CD4-positive, alpha-beta T cell treated with Interleukin-1 beta for 1 hour (primary cell): ENCODE measurements at places on chromosomes 2 and 18.
A peak's percentile ranks its signal among the peaks of the same experiment; 100 is the strongest.

DNA sequence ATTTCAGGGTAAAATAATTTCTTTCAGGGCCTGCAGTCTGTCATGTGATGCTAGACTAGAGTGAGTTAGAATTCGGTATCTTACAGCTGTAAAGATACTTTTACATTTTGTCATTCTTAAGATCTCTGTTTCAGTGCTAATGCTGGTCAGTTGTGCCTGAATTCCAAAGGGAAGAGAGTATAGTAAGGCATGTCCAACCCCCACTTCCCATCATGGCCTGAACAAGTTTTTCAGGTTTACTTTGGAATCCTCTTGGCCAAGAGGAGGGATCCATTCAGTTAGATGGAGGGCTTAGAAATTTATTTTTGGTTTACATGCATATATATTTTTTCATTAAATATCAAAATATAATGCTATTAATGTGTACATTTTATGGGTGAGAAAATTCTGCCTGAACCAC, 596.6 kb downstream of the XIRP2 start:
- DNase-seq: no peak

- DNase-seq: no peak
Observed at GRCh38 chr18:1875219-1875618, 696.1 kb downstream of the METTL4 start.

GRCh38 chr2:224155896-224156295, 116.8 kb upstream of the SERPINE2 start:
- no peak for DNase-seq

DNA sequence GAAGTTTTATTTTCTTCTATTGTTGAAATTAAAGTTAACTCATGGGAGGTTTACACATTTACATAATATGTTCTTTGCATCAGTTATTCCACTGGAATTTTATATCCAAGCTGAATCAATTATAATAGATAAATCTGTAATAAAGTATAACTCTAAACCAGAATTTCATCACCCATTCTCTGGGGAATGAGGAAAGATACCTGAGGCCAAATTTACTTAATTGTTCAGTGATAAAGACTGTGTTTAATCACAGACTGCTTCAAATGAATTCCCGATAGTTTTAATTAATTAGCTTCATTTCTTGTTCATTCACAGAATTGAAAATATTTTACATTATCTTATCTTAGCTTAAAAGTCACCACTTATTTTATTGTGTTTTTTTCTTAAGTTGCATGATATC, 562.5 kb downstream of the ERBB4 start:
- no peak for DNase-seq

GRCh38 chr2:12124790-12125189, 378.4 kb downstream of the LPIN1 start:
- no peak for DNase-seq

DNA sequence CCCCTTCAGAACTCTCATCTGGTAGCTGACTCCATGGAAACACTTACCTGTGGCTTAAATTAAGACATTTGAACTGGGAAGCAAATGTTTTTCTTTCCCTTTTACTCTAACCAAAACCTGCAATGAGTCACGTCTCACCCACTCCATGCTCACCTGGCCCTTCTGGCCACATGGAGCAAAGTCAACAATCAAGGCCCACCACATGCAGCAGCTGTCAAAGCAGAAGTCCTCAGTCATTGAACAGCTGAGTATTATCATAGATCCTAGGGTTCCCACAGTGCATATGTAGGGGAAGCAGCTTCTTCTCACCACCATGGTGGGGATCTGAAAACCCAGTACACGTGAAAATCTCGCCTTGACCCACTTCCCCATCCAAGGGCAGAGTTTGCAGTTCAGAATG, 12.3 kb upstream of the MEP1B start:
- no peak for DNase-seq

- no peak for DNase-seq
Observed at GRCh38 chr18:36580266-36580665, 248.5 kb downstream of the TPGS2 start.

- peak; percentile 58 for DNase-seq
Observed at GRCh38 chr2:85853499-85854165, 35.2 kb downstream of the ST3GAL5 start.

DNA sequence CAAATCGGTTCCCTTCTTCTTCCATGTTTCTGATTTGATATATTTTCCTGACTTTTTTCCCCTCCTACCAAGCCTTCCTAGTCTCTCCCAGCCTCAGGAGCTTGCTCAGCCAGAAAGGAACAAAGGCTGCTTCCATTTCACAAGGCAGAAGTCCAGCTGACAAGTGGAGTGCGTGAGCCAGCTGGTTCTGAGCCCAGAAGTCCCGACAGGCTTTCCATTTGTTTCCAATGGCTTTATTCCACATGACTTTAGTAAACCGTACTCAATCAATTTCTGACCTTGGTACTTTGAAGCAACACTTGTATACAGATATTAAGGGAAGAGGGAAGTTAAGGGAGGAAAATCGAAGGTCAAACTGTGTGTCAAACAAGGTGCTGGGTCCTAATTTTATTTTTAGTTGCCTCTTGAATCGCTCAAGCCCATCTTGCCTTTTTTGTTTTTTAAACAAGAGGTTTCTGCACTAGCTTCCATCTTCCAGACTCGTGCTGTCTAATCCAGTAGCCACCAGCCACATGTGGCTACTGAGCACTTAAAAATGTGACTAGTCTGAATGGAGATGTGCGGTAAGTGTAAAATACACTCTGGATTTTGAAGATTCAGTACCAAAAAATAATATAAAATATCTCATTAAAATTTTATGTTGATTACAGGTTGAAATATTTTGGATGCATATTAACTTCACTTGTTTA, 36.2 kb downstream of the WIPF1 start:
- DNase-seq: no peak

DNA sequence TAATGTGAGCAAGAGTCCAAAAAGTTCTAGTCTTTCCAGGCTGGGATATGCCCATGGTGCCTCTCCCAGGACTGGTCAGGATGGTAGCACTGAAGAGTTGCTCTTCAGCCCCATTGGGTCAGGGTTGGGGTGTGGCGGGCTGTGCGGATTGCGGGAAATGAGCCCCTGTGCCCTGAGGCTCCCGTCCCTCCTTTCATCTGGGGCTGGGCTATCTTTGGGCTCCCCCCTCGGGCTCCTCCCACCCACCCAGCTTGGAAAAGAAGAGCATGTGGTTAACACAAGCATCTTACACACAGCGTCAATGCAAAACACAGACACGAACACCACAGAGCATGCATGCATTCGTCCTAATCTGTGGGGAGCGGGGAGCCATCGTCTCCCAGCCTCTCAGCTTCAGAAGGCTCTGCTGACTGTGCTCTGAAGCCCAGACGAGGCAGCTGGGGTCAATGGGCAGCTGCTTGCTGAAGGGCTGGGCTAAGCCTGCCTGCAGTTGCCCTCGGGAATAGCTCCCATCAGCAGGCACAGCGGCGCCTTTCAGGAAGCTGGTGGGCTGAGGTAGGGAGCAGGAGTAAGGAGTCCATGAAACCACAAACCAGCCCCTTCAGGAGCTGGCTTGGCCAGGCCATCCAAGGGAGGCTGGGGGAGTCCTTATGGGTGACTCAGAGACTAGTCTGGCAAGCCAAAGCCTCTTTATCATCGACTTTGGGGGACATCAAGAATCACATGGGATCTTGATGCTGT, 112.9 kb downstream of the CLIP4 start:
- DNase-seq: no peak

DNA sequence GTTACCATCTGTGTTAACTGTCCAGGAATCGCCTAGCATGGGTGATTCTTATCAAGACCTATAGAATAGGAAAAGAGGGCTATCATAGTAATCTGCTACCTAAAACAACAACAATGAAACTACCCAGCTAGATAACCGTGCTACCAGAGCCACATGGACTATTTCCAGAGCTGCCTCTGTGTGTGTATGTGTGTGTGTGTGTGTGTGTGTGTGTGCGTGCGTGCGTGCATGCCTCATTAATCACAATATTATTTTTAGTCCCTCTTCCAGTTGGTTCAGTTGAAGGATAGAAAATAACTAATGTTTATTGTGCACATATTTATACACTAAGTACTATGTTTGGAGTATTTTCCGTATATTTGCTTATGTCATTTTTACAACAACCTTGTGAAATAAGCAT, 201.1 kb downstream of the SP3 start:
- no peak for DNase-seq

DNA sequence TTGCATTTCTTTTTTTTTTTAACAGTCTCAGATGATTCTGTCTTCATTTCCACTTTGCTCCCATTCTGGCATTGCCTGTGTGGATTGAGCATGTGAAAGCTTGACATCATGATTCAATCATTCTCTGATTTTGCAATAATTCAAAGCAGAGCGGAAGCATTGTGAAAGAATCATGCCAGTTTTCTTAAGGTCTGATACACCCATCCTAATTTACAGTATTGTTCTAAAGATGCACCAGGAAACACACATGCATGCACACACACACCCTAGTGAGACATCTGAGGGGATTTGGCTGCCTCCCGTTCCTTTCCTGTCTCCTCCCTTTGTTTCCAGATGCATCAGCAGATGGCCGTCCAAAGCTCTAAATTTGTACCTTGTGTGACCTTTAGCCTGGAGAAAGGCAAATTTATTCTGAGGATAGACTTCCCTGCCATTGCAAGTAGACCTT, 97.3 kb downstream of the FMNL2 start:
- DNase-seq: peak; percentile 39

GRCh38 chr2:18455236-18455862, 105.1 kb downstream of the RDH14 start:
- DNase-seq: no peak

- no peak for DNase-seq
Observed at GRCh38 chr2:157836531-157836930, 39.6 kb downstream of the ACVR1 start.

DNA sequence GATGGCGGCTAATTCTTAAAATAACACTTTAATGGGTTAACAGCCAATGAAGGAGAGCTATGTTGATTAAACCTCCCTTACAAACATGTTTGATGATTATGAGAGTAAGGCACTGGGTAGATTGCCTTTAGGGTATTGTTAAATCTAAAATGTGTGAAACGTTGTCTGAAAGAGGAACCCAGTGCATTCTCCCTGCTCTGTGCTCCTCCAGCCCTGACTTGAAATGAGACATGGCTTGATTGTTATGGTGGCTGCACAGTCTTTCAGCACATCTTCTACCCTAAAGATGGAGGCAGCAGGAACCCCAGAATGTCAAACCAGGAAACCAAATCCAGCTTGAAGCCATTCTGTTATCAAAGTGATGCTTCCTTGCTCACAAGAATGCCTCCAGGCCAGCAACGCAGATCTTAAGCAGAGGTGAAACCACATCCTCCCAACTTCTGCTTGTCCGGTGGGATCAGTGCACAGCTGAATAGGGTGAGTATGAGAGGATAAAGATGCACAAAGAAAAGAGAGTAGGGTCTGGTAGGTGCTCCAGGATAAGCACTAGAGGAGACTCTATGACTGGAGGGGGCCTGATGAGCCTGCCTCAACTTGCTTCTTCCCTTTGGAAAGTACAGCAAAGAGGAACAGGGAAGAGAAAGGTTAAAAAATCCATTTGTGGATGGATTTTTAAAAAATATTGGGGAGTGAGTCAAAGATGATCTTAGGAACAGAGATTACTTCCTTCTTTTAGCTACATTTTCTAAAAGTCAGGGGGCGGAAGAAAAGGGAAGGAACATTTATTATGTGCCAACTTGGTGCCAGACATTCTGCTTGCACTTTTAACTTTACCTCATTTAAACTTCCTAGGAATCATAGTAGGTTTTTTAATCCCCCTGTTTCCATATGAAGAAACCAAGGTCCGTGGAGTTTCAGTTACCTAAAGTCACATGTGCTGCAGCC, 523.0 kb downstream of the TXNL1 start:
- DNase-seq: no peak

GRCh38 chr2:212078103-212078502, 460.5 kb downstream of the ERBB4 start:
- DNase-seq: no peak

DNA sequence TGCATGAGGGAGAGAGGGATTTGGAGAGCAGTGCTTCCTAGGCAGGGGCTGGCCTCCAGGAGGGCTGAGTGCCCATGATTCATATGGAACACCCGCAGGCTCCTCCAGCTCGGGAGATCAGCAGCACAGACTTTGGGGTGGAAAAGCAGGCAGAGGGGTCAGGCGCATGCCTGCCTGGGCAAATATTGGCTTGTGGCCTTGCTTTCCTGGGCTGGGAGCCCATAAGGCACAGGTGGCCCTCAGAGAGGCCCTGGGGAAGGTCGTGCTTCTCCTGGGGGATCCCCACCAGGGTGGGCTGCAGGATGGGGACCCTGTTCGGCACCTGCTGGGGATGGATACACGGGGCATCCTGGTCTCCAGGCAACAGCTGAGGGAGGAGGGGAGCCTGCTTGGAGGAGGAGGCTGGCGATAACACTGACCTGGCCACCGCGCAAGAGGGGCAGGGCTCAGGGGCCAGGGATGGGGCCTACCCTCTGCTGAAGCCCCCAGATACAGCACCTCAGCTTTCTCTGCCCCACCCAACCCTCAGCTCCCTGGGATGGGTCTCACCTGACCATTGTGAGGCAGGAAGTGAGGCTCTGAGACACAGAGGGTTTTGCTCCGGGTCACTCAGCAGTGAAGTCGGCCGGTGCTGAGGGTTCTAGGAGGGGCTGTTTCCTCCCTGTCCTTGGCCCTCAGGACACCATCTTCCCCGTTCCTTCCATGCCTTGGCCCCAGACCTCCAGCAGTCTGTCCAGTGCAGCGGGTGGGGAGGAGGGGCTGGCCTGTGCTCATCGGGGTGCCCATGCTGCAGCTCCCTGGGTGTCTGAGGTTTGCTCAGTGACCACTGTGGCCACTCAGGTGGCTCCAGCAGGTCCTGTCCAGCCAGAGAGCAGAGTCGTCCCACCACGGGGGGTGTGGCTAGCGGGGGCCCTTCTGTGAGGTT, 12.0 kb downstream of the AQP12A start:
- no peak for DNase-seq

GRCh38 chr2:9991829-9992273, 40.4 kb downstream of the GRHL1 start:
- no peak for DNase-seq

GRCh38 chr2:223032187-223033142, 19.5 kb upstream of the KCNE4 start:
- no peak for DNase-seq

GRCh38 chr2:67561457-67561965, 164.4 kb downstream of the ETAA1 start:
- no peak for DNase-seq

DNA sequence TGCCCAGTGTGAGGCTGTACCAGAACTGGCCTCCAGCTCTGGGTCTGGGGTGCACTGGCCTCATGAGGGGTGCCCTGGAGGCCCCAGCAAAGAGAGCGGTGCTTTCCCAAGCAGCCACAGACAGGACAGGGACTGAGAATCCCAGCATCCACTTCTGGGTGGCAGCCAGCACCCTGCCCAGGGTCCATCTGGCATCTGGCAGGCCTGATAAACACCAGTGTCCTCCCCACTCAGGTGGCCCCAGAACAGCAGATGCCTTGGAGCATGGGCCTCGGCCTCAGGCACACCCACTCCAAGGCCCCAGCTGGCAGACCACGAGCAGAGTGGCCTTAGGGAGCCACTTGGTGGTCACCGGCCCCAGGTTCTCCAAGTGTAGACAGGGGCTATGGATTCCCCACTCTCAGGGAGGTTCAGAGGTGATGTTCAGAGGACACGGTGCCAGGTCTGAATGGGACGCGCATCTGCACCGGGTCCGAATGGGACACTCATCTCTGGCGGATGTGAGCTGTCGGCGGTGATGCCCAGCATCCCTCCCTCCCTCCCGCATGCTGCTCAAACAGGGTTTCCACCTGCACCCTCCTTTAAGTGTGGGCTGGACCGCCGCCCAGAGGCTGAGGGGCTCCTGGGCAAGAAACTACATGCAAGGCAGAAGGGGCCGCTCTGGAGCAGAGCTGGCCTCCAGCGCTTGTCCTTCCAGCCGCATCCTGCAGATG, 82.2 kb upstream of the GPC1 start:
- DNase-seq: no peak

- no peak for DNase-seq
Observed at GRCh38 chr2:235049069-235049468, 97.3 kb downstream of the SH3BP4 start.

GRCh38 chr2:171348056-171348455, 85.7 kb downstream of the METTL8 start:
- no peak for DNase-seq
